ENCODE measurements at places on chromosomes 3 and 15.
A peak's percentile ranks its signal among the peaks of the same experiment; 100 is the strongest.

DNA sequence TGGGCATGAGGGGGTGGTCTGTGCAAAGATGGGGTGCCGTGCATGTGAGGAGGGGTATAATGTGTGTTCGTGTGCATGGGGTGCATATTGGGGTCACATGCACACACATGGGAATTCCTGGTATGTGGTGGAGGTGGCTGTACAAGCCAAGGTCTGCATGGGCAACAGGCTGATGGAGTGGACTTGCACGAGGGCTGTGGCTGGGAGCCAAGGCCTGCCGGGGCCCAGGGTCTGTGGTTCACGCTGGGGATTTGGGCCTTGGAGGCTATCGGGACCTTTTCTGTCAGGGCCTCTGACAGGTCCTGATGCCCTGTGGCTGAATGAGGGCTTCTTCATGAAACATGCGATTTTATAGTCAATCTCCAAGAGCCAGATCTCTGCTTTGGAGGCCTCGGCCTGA is 9.8 kb upstream of the PLXND1 start:
- DNase-seq = no peak

GRCh38 chr3:140530131-140530530 is 147.7 kb upstream of the TRIM42 start:
- no peak for DNase-seq

DNA sequence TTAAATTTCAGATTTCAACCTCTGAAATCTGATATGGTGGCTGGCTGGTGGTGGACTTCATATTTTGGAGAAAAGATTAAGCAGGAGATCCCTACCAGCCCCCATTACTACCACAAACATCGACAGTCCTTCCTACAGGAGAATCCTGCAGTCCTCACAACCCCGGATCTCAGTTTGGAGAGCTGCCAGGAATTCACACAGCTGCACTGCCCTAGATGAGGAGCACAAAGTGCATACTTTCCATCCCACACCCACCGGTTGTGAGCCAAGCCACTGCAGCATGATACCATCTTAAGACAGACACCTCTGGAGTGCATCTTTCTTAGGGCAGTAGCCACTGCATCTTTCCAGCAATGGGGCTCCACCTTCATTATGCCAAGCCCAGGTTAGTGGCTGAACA is 185.5 kb upstream of the GPR149 start:
- no peak for DNase-seq

DNA sequence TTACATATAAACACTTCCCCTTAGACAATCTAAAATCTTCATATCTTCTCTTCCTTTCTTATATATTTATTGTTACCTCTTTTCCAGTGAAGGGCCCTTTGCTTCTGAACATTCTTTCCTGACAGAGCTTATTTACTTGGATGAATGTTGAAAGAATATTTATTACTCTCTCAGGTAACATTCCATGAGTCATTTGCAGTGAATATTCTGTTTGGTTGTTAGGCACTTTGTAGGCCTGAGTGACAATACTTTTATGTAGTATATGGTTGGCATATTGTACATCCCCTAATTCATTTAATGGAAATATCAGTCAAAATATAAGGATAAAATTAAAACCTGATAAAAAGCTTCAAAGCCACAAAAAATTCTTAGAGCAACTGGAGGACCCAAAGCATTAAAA is 260.9 kb upstream of the KCNMB2 start:
- DNase-seq = no peak

DNA sequence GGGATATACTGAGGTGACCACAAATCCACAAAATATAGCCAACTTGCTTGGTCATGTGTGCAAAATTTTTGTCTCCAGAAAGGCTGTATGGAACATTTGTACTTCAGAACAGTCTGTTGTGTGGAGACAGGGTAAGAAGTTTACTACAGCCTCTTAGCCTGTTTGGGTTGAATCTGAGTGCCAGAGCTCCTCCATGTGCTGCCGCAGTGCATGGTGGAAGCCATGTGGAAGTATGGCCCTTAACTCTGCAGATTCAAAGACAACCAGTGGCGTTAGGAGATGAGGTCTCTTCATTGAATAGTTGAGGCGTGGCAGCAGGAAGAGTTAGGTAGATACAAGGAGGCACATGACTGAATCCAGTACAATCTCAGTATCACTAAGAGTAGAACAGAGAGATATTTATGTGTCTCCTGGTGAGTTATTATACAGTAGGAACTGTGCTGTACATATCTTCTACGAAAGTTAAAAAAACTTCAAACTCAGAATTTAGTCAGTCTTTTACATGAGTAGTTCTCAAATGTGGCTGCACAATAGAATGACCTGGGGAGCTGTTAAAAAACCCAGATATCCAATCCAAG is 9.4 kb downstream of the EIF2A start:
- no peak for DNase-seq

DNA sequence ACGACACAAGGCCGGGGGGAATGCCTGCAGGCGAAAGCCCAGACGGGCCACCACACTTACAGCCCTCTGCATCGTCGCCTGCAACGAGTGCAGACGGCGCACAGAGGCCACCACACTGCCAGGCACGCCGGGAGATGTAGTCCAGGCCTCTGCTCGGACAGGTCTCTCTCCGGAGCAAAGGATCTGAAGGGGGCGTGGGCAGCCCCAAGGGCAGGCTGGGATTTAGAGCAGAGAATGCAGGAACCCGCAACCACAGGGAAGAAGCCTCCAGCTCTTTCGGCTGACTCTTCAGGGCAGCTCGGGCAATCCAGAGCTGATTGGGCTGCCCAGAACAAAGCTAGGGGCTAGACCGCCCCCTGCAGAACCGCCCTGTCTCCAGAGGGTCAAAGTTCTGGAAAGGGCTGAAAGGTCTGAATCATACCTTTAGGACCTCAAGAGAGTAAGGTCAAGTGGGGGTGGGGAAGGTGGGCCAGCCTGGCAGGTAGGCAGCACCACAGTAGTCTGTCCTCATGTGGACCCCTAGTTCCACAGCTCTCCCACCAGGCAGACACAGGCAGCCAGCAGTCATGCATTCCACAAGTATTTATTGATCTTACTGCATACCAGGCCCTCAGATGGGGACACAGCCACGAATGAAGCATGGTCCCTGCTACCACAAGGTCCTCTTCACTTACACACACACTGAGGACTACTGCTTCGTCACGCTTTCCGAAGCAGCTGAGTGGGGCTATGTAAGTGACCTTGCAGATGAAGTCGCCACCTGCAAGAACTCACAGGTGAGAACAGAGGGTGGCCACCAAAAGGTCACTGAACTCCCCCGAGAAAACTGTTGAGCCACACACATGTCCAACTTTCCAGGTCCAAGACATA is at the start of gene AMT:
TSS of gene AMT (minus strand) at position 95 of the 870 bp plus-strand sequence. CDS start at position 72, 23 bp downstream.
- DNase-seq = no peak

- DNase-seq = no peak
Measured at GRCh38 chr3:17065881-17066280, 181.1 kb downstream of the PLCL2 start.

GRCh38 chr3:90062016-90062415 is 954.6 kb downstream of the EPHA3 start:
- DNase-seq = peak; percentile 9

- no peak for DNase-seq
Measured at GRCh38 chr3:73500321-73500720, 124.4 kb downstream of the PDZRN3 start.

All from Kasumi-1 (cell line).